T-helper 2 cell (primary cell): ENCODE measurements at places on chromosomes 2 and 18.

DNA sequence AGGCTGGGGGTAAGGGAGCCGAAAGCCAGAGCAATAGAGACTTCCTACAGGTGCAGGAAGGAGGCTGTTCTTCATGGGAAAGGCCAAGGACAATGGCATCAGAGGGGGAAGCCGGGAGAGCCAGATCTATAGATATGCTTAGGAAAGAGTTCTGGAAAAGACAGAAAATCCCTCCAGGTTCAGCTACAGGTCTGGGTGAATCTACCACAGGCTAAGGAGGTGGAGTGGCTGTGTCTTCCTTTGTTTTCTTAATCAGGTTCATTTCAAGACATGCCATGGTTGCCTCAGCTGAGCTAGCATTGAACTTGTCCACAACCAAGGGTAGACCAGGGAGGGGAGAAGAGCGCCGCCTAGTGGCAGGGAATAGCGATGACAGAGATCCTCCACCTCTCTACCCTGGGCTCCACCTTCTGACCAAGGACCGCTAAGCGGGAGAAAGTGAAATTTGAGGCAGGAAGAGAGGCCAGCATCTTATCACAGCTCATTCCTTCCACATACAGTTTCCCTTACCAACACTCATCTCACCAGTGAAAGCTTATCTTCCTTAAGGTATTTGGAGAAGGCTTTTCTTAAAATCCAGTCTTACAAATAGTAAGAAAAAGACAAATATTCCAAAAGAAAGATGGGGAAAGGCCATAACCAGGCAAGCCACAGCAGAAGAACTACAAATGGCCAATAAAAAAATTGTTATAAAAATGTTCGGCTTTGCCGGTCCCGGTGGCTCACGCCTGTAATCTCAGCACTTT, 74.2 kb downstream of the VIT start:
- DNase-seq: peak; percentile 3

GRCh38 chr2:217248312-217248935, 388.6 kb upstream of the TNP1 start:
- no peak for DNase-seq

DNA sequence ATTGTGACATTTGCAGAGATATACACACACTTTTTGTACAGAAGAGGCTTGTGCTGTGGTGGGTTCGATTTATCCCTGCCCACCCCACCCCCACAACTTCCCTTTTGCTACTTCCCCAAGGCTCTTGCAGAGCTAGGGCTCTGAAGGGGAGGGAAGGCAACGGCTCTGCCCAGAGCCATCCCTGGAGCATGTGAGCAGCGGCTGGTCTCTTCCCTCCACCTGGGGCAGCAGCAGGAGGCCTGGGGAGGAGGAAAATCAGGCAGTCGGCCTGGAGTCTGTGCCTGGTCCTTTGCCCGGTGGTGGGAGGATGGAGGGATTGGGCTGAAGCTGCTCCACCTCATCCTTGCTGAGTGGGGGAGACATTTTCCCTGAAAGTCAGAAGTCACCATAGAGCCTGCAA, 40.0 kb downstream of the STEAP3 start:
- no peak for DNase-seq

- no peak for DNase-seq
Observed at GRCh38 chr2:37776487-37776886, 105.0 kb upstream of the CDC42EP3 start.

DNA sequence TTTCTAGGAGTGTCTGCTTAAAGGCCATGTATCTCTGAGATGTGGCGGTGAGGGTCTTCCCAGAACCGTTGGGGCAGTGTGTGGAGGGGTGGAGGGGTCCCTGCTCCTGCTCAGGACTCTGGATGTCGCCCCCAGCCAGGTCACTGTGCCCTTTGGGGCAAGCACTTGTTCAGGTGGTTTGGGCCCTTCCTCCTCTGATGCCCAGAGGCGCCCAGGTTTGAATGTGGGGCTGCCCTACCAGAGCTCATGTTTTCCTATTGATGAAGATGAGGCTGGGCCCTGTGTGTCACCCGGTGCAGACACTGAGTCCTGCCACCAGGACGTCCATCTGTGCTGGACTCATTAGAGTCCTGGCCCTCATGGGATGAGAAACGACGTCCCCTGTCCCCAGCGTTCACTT, 14.3 kb upstream of the PER2 start:
- no peak for DNase-seq

DNA sequence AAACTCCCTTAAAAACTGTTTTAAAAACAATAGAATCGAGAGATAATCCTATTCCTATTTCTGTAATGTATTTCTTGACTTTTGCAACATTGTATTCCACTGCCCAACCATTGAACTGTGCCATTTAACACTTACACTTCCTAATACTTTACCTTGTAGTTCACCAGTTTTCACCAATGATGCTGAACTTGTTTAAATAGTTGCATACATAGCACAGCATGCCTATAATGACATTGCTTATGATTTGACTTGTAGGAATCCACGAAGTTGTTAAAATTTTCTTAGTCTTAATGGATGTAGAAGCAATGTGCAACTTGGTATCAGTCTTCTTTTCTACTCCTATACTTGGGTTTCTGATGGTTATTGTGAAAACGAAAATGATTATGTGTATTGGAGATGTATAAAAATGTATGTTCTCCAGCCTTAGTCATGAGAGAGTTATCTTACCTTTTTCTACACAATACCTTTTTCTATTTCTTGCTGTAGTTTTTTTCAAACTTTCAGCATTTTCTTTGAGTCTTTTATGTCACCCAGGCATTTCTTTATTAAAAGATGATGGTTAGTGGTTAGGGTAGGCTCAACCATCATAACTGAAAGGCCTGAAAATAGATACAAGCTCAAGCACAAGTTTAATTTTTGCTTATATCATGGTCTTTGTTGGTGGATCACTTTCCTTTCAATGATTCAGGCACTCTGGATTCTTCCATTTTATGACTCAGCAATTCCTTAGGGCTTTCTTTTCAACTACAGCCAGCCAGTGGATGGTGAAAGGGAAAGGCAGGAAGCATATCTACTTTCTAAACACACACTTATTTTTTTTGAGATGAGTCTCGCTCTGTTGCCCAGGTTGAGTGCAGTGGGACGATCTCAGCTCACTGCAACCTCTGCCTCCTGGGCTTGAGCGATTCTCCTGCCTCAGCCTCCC, 9.4 kb downstream of the GPD2 start:
- no peak for DNase-seq

GRCh38 chr18:74595431-74595830, 2.2 kb upstream of the ZNF407 start:
- DNase-seq: no peak

DNA sequence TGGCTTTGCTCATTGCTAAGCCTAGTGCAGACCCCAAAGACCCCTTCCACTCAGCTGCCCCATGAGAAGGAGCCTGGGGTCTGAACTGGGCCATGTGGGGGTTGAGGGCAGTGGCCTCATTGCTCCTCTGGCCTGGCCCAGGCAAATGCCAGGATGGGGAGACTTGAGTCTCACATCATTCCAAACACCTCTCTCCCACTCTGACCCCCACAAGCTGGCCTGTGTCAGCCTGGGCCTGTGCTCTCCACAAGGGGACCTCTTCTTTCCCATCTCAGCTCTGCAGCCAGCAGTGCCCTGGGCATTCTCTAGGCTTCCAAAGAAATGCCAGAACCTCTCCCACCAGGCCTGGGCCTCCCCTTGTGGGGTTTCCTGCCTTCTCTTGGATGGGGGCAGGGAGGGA, 45.8 kb upstream of the OTOF start:
- no peak for DNase-seq

- DNase-seq: no peak
Observed at GRCh38 chr2:33655626-33656320, 56.7 kb upstream of the FAM98A start.

DNA sequence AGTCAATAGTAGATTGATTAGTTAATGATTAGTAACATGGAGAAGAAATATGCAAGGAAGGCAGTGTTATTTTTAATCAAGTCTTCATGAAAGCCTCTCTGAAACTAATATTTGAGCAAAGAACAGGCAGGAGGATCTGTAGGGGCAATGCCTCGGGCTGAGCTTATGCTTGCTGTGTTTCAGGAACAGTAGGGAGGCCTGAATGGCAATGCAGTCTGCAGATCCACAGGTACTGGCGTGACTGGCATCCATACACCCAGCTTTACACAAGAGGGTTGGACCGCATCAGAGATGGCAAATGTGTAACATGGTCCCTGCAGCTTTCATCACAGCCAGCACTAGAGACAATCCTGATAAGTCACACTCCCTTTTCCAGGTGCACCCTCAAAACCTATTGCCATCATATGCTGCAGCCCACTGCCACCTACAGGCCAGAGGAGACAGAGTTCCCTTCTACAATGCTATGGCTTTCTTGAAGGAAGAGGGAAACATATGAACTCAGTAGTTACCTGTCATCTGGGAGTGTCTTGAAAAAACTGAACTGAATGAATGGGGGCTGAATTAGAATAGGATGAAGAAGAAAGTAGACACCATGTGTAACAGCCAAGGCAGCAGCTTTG, 582.4 kb upstream of the RAB6C start:
- no peak for DNase-seq

- peak; percentile 22 for DNase-seq
Observed at GRCh38 chr2:202375033-202375608, 1.0 kb upstream of the BMPR2 start.

DNA sequence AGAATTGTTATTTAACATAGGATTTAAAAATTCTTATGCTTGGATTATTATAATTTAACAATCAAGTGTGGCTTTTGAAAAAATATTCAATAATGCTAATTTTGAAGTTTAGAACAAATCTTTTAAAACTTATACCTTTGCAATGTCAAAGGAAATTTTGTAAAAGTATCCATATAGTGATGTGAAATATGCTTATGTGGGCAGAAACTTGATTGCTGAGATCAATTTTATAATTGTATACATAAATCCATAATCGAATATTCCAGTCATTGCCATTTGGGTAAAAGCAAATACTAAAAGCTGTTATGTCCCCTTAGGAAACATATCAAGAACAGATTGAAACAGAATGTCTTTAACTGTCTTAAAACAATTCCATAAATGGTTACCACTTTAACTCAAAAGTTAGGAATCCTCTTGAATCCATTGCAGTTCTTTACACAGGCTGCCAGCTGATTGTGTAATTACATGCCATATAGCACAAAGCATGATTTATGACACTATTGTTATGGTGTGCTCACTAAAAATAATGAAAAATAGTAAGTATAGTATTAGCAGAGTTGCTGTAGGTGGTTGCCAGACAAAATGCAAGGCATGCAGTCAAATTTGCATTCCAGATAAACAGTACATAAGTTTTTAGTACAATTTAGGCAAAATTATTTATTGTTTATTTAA, 24.2 kb downstream of the PLCL1 start:
- no peak for DNase-seq

GRCh38 chr2:73827660-73828388, 937 bp upstream of the STAMBP start:
- DNase-seq: no peak

GRCh38 chr2:174846941-174847938, 83.0 kb upstream of the CHRNA1 start:
- DNase-seq: no peak

- no peak for DNase-seq
Observed at GRCh38 chr2:65027616-65028244, 28.5 kb upstream of the CEP68 start.

DNA sequence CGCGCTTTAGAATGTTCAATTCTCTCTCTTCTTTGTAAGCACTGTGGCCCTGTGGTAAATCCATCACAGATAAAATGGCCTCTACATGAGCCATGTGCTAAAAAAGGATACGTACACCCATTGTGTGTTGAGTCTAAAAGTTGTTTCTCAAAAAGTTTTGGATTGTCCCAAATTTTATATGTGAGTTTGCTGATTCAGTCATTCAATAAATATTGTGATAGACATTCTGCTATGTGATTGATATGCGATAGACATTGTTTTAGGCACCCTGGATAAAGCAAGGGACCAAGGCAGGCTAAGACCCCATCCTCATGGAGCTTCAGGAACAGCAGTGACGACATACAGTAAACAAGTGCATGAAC, 53.5 kb downstream of the E2F6 start:
- DNase-seq: no peak

DNA sequence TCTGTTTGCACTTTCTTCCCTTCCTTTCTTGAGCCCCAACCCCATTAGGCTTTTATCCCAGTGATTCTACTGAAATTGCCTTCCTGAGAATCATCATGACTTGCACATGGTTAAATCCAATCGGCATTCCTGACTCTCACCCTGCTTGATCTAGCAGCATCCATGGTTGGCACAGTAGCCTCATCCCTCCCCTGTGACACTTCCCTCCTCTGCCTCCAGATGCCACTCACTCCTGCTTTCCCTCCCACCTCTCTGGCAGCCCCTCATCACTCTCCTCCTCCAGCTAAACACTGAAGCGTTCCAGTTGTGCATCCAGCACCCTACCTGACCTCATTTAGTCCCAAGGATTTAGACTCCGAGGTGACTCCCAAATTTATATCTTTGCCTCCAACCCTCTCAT, 114.7 kb downstream of the GALNT14 start:
- no peak for DNase-seq

GRCh38 chr2:161796192-161796591, 172.0 kb downstream of the SLC4A10 start:
- DNase-seq: no peak

- no peak for DNase-seq
Observed at GRCh38 chr2:168552450-168552856, 96.4 kb downstream of the CERS6 start.

DNA sequence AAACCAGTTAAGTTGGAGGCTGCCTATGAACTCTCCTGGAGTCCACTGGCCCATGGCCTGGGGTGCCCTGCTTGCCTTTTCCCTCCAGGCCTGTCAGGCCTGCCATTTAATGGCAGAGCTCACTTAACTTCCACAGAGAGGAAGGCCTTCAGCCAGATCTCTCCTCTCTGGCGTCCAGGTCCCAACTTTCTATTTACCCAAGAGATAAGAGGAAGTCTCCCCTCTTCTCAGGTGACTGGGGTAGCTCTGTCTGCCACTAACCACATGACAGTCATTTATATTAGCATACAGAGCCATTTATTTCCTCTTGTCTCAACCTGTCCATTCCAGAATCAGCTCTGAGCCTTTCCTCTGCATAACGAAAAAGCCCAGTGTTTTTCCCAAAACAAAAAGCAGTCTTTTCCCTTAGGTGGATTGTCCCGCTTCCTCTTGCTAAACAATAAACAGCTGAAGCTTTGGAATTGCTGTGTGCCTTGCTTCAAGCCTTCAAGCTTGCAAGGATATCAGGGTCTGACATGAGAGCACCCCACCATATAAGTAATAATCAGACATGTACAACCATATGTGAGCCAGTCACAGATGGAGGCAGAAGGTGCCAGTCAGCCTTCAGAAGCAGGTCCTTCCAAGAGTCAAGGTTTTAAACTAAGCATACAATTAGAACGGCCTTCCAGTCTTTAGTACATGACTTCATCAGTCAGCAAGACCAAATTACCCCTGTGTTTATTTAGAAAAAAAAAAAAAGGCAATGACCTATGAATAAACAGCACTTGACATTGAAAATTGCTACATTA, 71.2 kb upstream of the STPG4 start:
- no peak for DNase-seq

- no peak for DNase-seq
Observed at GRCh38 chr2:19684516-19684915, 217.3 kb downstream of the TTC32 start.

GRCh38 chr2:160689441-160689840, 195.8 kb upstream of the RBMS1 start:
- no peak for DNase-seq

GRCh38 chr2:235458839-235459273, 35.0 kb upstream of the AGAP1 start:
- DNase-seq: no peak

- peak; percentile 70 for DNase-seq
Observed at GRCh38 chr18:23918395-23919032, 96.0 kb upstream of the TTC39C start.

- no peak for DNase-seq
Observed at GRCh38 chr2:148918554-148918953, 43.5 kb downstream of the KIF5C start.

- DNase-seq: no peak
Observed at GRCh38 chr2:16093639-16094529, 153.5 kb downstream of the MYCN start.
